ENCODE measurements at places on chromosomes 7 and 10.

DNA sequence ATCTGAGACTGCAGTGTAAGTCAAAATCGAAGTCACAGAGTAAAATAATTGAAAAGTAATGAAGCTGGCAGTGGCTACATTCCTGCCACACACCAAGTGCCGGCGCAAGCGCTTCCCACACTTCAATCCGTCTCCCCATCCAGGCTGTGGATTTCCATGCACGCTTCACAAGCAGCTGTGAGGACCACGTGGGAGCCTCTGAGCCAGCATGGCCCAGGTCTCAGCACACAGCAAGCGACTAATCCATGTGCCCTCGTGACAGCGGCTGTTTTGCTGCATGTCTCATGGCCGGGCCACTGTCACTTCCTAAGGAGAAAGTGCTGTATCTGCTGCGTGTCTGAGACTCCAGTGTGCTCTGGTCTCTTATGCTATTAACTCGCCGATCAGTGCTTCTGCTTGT lies 566.9 kb downstream of the DNAJB6 start:
- DNase-seq: no peak

GRCh38 chr7:132009778-132010177 lies 453.4 kb upstream of the PODXL start:
- DNase-seq: no peak

DNA sequence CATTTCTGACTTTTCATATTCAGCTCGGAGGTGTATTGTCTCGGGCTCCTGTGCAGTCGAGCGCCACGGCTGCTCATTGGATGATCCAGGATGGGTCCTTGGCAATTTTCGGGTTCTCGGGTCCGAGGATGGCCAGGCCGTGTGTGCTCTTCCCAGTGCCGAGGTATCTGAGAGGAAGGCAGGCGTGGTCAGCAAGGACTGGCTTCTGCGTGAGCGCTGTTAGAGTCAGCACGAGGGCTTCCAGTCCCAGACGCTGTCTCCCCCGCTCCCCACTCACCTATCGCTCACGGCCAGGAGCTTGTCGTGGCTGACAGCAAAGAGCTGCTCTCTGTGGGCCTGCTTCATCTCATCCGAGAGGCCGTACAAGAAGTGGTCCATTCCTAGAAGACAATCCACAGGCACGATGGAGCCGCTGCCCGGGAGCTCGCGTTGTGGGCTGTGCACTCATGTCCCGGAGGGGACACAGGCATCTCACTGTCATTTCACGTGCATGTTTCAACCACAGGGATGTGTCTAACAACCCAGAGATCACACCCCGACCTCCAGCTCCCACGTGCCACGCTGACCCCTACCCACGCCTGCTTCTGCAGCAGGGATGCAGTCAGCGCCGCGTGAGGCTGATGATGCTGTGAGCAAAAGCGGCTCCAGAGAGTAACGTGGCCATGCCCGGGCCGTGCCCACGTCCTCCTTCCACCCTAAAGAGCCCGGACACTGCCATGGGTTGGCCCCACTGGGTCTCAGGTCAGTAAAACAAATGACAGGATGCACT lies 34.4 kb downstream of the PITRM1 start:
- DNase-seq: no peak

- no peak for DNase-seq
Measured at GRCh38 chr10:340646-341045, 205.4 kb downstream of the ZMYND11 start.

- no peak for DNase-seq
Measured at GRCh38 chr7:127798769-127799372, 146.9 kb downstream of the SND1 start.

DNA sequence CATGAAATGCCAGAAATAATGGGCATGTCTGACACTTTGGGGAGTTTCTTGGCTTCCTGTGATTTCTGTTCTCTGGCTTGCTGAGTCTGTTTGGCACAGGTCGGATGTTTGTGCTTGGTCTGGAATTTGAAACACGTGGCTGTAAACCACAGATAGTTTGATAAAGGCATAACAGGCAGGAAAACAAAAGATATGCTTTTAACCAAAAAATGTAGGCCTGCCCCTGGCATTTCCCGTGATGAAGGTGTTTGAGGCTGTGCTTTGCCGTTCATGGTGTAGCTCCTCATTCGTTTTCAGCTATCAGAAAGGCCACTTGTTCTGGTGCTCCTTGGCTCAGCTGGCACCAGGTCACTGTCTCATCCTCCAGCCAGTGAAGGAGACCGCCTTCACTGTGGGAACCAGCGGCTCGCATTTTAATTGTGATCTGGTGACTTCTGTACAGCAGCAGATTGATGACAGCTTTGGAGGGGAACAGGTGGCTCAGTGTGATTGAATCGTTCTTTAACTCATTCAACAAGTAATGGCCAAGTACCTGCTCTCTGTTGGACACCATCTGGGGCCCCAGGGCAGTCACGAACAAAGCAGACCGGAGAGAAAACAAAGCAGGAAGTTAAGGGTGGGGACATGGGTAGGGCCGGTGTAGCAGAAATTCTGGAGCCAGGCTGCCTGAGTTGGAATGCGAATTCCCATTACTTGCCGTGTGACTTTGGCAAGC lies 111.5 kb downstream of the CCNY start:
- no peak for DNase-seq

DNA sequence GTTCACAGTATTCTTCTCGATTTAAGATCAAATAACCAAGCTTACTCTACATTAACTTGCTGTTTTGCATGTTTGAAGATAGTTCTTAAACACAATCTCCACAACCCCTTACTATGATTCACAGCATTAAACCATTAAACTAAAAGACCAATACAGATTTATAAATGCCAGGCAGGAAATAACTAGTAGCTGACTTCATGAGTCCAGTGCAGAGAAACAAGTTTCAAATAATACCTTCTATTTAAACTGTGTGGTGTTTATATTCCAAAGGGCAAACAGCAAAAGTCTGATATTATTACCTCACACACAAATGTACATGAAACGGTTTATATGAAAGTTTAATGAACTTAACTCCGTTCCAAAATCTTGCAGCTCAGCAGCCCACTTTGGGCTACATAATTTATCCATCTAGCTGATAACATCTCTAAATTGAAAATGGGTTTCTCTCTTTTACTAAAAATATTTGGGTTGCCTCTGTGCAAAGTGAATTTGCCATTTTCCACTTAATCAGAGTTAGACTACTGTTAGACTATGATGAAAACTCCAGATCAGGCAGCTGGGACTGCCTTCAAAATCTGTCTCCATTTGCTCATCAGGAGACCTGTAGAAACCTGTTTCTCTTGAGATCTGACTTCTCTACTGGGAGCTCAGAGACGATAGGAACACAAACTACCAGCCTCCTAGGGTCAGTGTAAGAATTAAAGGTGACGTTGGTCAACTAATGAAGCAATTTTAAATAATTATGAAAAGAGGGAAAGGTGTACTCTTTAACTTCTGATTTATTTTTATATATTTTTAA lies 287.3 kb downstream of the FZD1 start:
- no peak for DNase-seq

DNA sequence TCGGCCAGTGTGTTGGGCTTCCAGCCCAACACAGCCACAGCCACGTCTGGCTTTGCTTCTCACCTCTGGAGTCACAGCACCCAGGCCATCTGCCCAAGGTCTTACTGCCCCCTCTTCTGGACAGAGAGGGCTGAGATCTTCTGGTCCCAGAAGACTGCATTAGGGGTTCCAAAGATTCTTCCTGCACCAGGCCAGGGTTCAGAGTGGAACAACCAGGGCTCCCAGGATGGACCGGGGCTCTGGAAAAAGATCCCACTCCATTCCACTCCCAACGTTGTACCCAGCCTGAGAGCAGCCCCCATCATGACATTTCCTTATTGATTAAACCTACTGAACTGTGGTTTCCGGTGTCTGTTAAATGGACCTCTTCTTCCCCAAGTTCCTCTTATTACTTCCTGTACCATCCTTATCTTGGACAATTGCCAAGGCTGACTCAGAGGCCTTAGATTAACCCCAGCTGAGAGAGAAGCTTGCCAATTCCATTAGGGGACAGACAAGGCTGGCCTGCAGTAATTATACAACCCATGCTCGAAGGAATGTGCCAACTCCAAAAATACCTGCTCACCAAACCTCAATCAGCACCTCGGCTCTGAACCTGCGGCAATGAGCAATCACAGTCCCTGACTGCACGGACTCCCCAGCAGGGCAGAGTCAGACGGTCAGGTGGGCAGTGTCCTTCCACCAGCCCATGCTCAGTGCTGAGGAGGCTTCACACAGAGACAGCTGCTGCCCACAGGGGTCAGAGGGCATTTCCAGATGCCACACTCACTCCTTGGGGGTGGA lies 47.9 kb upstream of the NPFFR1 start:
- peak; percentile 85 for DNase-seq

- DNase-seq: no peak
Measured at GRCh38 chr10:71435571-71436267, 39.0 kb downstream of the CDH23 start.

GRCh38 chr10:51468424-51468823 lies 231.0 kb downstream of the CSTF2T start:
- no peak for DNase-seq

DNA sequence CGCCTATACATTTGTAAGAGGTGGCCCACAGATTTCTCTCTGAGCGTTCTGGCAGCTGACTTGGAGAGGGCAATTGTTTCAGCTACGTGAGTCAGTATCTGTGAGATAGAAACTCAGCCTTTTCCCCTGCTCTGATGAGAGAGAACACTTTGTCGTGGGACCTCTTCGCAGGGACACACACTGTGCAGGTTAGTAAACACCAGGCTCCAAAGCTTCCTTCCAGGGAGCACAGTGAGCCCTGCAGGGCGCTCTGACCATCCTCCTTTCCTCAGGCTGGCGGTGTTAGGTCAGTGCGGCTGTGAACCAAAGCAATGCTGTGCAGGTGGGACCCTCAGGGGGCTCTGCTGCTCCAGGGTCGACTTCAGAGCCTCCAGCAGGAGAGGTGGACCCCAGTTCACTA lies 152.2 kb upstream of the TCF7L2 start:
- no peak for DNase-seq

DNA sequence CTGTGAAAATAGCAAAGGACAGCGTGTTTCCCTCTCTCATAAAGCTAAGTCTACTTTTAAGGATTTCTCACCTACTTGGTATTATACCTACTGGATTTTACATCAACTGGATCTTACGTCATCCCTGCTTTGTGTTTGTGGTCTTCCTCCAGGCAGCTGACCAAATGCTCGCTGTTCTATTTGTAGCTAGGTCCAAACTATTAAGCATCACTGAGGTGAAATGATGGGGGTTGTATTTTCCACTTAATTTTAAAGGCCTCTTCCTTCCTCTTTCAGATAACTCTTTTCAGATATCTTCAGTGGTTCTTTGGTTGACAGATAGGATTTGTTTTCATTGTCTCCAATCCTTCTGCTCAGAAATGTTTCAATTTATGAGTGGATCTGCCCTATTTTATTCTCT lies 169.7 kb downstream of the RNLS start:
- no peak for DNase-seq

DNA sequence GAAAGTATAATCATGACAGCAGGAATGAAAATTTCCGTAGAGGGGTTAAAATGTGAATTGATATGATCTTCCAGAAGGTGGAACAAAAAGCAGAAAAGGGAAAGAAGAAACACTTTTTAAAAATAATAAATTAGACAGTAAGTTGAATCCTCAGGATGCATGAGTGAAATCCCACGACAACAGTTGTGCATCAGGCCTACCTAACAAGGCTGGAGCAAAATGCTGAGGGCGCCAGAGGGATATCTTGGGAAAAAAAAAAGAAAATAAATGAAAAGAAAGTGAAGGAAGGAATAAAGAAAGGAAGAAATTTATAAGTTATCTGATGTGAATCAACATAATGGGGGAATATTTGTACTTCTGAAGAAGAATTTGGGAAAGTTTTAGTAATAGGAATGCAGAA lies 13.0 kb upstream of the HUS1 start:
- no peak for DNase-seq

DNA sequence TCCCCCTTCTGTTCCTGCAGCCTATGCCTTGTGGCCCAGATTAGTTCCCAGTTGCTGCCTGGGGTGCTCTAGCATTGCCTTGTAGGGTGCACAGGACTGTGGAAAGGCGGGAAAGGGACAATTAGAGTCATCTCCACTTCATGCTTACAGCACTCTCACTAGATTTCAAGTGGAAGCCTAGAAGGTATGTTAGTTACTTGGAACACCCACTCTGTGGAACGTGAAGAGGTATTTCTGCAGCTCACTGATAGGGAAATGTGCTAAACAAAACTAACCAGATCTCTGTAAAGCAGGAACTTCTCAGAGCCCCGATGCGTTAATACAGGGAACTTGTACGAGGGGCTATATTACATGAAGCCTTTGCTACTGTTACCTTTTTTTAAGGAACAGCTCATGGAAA lies 19.4 kb downstream of the STMP1 start:
- DNase-seq: no peak

DNA sequence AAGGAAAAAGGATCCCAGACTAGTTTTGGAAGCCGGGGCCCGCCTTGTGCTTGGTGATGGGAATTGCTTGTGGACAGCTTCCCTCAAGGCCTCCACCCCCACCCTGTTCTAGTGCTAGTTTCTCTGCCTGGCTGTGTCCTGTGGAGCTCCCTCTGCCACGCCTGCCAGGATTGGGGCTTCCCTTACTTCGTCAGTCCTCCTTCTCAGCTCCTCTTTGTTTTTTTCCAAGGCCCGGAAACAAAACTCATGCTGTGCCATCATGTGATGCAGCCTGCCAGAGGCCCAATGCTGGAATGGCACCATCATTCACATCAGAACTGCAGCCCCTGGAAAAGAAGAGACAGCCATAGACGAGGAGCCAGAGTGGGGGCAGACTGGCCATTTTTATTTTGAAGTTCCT lies 11.2 kb downstream of the YKT6 start:
- DNase-seq: no peak

- no peak for DNase-seq
Measured at GRCh38 chr7:22127835-22128527, 182.3 kb upstream of the CDCA7L start.

GRCh38 chr7:134539380-134540004 lies 9.4 kb upstream of the AKR1B15 start:
- no peak for DNase-seq

DNA sequence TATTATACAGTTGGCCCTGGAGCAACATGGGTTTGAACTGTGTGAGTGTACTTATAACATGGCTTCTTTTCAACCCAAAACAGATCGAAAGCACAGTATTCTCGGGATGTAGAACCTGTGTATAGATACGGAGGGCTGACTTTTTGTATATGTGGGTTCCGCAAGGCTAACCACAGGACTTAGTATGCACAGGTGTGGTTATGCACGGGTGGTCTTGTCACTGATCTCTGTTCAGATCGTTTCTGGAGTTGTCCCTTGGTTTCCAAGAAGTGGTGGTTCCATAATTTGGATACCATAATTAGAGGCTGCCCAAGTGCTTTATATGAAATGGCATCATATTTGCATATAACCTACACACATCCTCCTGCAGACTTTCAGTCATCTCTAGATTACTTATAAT lies 10.9 kb upstream of the BHLHA15 start:
- DNase-seq: no peak

Data from NCI-H2029 (cell line).